Activated naive CD4-positive, alpha-beta T cell treated with anti-CD3 and anti-CD28 coated beads, Interleukin-2, amount 50 U/mL, for 16 hours (primary cell): ENCODE measurements at places on chromosomes 6 and 20.

GRCh38 chr6:119256978-119257462, 92.5 kb downstream of the MAN1A1 start:
- DNase-seq, result no peak

GRCh38 chr6:112231164-112231563, 23.2 kb downstream of the LAMA4 start:
- DNase-seq, result no peak

DNA sequence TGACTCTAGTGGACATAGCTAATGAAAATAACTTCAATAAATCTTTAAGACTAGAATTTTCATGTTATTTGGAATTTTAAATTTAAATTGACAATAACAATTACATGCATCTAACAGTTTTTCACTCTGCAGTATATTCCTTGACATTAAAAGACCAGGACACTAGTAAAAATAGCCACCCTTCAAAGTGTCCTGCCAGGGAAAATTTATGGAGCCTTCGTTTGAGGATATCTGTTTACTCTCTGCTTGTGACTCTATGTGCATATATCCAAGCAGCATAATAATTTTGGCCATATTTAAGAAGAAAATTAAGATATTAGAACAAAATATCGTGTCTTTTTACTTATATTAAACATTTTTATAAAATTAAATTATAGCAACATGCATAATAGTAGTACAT, 58.8 kb upstream of the NKAIN2 start:
- no peak for DNase-seq

GRCh38 chr20:36832791-36833190, 43.1 kb upstream of the TLDC2 start:
- DNase-seq, result no peak

DNA sequence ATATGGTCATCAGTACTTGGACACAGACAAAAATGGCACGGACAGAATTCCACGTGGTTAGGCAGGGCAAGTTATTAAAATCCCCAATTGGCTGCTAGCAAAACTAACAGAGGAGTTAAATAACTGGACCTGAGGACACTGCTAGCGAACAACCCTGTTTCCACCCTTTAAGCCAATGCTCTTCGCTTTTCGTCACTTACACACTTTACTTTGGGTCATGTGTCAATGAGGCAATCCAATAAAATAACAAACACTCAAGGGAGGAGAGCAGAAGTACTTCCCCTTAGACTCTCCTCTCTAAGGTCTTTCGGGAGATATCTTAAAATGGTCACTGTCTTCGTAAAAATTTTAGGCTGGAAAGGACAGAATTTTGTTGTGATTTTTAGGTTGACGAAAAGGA, 68.6 kb downstream of the LCA5 start:
- no peak for DNase-seq

- no peak for DNase-seq
Measured at GRCh38 chr20:63265891-63266515, 6.6 kb upstream of the ARFGAP1 start.

- no peak for DNase-seq
Measured at GRCh38 chr6:24689964-24690363, 23.1 kb downstream of the ACOT13 start.

- no peak for DNase-seq
Measured at GRCh38 chr6:19303383-19303782, 533.8 kb upstream of the ID4 start.

- DNase-seq, result no peak
Measured at GRCh38 chr6:56539527-56540105, 103.1 kb downstream of the DST start.

DNA sequence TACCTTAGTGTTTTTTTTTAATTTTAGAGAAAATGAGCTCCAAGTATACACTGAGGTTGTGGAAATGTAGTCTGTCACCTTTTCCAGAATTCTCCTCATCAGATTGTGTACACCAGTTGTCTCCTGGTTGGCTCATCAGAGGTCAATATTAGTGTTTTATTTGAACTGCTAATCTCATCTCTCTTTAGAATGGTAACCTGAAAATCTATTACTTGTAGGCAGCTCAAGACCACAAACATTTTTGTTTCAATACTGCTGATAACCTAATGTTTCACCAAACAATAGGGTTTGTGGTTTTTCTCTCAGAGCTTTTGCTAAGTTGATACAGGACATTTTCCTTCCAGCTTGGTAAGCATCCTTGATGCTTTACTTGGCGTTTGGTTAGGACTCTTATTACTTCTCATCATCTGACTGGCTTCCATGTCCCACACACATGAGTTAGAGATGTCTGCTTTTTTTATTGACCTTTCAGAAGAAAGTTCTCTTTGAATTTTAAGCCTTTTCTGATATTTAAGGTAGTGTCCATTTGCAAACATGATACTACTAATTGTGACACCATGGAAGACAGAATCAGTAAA, 15.1 kb downstream of the ADGRG6 start:
- no peak for DNase-seq

GRCh38 chr20:40848526-40848925, 159.5 kb upstream of the MAFB start:
- no peak for DNase-seq

- no peak for DNase-seq
Measured at GRCh38 chr20:62622877-62623487, 19.3 kb upstream of the SLCO4A1 start.

DNA sequence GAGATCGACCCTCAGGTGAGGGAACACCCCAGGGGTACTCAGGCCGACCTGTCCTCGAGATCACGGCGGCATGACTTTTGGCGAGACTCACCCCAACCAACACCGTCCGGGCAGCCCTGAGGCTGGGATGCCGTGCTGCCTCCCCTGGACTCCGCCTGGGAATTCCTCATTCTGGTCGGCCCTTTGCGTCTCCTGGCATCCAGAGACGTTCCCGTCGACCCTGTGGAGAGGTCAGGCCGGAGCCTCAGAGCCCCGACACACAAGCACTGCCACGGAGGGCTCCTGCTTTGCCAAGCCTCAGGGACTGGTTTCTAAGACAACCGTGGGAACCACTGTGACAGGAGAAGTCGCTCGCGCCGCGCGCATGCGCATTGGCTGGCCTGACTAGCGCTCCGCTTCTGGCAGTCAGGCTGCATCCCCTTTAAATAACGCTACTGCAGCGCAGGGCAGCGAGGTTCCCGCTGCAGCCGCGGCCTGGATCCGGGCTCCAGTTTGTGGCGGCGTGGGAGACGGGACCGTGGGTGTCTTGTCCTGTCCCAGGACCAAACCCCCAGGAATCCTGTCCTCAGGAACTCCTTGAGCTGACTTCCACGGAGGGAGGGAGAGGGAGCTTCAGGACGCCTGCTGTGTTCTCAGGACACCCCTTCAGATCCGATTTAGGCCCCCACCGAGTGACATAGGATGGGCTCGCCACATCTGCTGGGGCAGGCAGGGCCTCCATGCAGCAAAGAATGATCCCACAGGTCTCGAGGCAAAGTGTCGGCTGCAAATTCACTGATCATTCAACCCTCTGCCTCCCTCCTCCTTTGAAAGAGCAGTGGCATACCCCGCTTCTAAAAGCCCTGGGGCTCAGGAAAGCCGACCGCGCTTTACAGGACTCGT, 163.2 kb upstream of the ZNF337 start:
- peak; percentile 79 for DNase-seq

DNA sequence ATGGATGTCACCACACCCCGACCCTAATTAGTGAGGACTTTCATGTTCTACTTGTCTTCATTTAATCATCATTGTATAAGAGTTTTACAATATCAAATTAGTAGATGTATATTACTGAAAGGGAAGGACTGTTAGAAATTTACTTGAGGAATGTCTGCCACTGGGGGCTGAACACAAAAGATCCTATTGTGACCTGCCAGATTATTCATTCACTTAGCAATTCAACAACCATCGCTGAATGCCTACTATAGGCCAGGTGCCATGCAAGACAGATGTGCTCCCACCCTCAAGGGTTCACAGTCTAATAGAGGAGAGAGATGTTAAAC, 8.0 kb upstream of the RBCK1 start:
- no peak for DNase-seq

GRCh38 chr6:17505062-17505476, 95.0 kb upstream of the FAM8A1 start:
- DNase-seq, result no peak

DNA sequence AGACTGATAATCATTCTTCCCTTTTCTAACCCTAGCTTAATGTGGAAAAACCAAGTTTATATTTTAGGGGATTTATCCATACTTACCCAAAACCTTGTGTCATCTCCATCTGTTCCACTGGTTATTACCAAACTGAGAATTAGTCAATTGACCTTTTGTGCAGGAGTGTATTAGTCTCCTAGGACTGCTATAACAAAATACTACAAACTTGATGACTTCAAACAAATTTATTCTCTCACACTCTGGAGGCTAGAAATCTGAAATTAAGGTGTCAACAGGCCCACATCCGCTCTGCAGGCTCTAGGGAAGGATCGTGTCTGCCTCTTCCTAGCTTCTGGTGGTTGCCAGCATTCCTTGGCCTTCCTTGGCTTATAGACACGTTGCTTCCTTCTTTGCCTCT, 12.7 kb upstream of the GMDS start:
- DNase-seq, result no peak

DNA sequence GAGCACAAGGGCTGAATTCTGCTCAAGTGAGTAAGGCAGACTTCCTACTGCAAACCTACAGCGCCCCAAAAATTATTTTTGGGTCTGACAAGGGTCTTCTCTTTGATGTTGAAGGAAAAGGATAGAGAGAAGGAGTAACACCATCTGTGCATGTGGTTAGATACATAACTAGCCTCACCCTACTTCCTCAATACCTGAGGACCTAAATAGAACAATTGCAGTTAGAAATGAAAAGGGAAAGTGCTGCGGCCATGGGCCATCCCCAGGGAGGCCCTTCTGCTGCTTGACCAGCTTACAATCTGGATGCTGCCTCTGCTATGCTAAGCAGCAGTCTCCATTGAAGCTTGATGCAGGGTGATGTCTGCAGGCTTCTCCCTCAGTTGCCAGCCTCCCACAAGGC, 63.2 kb upstream of the ARMH2 start:
- DNase-seq, result no peak

DNA sequence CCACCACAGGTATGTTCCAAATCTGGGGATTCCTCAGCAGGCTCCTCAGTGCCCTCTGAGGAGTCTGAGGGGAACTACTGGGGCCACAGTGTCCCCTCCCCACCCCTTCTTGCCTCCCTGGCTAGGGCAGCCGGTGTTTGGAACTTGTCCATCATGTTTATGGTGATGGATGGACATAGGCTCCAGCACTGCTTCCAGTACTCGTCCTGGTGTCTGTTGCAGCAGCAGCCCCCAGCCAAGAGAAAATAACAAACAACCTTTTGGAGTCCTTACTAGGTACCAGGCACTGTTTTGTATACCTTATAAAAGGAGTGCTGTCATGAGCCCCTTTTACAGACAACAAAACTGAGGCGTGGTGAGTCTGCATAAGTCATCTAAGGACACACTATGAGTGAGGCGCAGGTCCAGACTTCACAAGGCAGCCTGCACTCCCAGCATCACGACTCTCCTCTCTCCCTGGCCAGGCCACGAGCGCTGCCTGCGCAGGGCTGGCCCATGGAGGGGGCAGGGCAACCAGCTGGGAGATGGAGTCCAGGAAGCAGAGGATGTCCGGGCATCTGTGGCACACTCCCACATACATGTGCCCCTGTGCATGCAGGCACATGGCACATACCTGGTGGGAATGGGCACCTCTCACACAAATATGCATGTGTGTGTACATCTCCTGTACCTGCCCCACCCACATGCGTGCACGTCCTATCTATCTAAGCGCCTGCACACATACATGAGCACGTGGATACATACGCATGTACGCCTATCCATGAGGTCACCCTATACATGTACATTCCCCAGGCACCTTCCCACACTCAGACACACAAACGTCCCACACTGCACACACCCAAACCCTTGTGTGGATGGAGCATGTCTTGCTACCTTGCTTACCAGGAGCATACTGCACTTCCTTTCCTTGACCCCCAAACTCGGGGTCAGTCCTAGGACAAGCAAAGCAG, 152.7 kb downstream of the VEGFA start:
- DNase-seq, result no peak

DNA sequence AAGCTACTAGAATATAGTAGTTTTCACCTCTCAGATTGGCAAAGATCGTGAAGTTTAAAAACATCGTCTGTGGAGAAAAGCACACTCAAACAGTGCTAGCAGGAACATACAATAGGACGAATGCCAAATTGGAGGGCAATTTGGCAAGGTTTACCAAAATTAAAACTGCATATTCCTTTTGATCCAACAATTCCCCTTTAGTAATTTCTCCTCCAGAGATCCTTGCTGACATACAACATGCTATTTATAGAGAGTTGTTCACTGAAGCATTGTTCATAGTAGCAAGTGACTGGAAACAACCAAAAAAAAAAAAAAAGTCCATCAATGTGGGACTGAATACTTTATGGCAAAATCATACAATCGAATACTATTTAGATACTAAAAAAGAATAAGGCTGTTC, 202.2 kb downstream of the ATXN1 start:
- no peak for DNase-seq

- no peak for DNase-seq
Measured at GRCh38 chr20:3577366-3577765, 85.8 kb downstream of the GFRA4 start.
